ENCODE measurements at places on chromosomes 1 and 21.

GRCh38 chr1:21779613-21780521, 3.1 kb downstream of the USP48 start:
- DNase-seq, result no peak

DNA sequence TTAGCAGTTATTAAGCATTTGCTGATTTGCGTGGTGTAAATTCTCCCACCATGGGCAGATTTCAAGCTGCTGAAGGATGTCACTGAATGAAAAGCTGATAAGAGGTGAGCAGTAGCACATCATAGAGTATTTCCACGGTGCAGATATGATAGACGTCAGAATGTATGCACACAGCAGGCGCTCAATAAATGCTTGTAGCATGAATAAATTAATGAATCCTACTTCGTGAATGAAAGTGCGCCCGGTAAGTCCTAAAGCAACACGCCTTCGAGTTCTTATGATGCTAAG, 510 bp upstream of the UBIAD1 start:
- DNase-seq, result no peak

DNA sequence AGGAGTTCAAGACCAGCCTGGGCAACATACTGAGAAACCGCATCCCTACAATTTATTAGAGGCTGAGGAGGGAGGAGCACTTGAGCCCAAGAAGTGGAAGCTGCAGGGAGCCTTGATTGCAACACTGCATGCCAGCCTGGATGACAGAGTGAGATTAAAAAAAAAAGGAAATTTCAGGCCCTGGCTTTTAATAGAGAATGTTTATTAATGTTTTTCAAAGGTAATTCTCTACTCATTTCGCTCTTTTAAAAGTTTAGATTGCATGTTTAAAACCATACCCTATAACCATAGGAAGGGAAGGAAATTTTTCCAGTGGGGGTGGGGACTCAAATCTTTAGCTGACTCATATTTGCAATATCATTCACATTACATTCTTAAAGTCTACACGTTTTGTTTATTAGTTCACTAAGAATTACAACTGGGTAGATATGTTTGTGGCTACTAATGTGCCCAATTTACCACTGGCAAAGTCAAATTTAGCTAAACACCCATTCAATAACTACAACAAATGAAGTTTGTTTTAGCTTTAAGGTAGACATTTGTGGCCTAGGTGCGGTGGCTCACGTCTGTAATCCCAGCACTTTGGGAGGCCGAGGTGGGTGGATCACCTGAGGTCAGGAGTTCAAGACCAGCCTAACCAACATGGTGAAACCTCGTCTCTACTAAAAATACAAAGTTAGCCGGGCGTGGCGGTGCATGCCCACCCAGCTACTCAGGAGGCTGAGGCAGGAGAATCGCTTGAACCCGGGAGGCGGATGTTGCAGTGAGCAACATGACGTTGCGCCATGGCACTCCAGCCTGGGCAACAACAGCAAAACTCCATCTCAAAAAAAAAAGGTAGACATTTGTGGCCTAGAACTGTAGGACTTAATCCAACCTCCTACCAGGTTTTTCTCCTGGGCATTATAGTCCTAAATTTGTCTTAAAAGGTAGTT, 5.0 kb downstream of the KDM5B start:
- peak; percentile 39 for DNase-seq

GRCh38 chr1:59574085-59574484, 240.7 kb upstream of the HOOK1 start:
- peak; percentile 54 for DNase-seq

GRCh38 chr1:243431591-243431990, 175.8 kb downstream of the SDCCAG8 start:
- DNase-seq, result no peak
